ENCODE measurements at places on chromosomes 7 and 10. TPM values are rescaled to one million over a fixed set of nuclear protein-coding genes. Genes with fewer than 3 reads are reported as not detected.

GRCh38 chr7:114663502-114663901 is 248.9 kb downstream of the FOXP2 start:
- no peak for DNase-seq

- DNase-seq: no peak
Measured at GRCh38 chr7:27866828-27867672, 127.1 kb downstream of the TAX1BP1 start.

- no peak for DNase-seq
Measured at GRCh38 chr10:119680050-119680449, 28.9 kb downstream of the BAG3 start.

- DNase-seq: no peak
Measured at GRCh38 chr7:157410831-157411556, 74.2 kb downstream of the DNAJB6 start.

KDM7A gene
- 16.3 TPM for total RNA-seq

DNA sequence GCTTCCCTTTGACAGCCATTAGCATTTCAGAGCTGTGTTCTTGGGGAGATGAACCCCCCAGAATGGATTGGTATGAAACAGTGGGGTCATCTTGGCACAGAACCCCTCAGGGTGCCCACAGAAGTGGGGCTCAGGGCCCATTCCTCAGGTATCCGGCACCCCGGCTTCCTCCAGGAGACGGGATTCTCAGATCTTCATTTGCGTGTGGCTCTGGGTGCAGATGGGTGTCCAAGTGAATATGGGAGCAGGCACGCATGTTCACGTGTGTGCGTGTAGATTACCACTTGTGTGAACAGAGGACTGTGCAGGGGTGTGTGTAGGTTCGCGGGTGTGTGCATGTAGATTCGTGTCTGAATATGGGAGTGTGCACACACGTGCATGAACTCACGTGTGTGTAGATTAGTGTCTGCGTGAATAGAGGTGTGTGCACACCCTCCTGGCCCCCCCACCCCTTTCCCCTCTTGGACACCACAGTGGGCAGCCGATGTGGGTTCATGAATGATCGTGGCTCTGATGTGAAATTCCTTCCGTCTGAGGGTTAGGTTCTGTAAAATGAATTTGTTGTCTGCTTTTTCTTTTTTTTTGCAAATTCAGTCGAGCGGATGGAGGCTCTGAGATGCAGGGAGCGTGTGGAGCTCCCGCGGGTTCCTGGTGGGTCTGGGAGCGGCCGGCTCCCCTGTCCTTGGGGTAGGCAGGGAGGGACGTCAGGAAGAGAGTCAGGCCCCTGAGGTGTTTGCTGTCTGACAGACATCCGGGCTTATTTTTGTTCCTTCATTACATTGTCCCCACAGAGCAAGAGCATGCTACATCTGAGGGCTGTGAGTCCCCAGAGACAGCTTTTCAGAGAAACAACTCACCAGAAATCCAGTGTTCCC is 7.4 kb downstream of the ELFN1 start:
- DNase-seq: no peak

SPRN gene
- 6.1 TPM for total RNA-seq

Data from frontal cortex (tissue), 4 donors.